ENCODE measurements at places on chromosomes 16 and 17.
A peak's percentile ranks its signal among the peaks of the same experiment; 100 is the strongest.

GRCh38 chr16:4847774-4848587 lies 700 bp downstream of the UBN1 start:
- DNase-seq = no peak

DNA sequence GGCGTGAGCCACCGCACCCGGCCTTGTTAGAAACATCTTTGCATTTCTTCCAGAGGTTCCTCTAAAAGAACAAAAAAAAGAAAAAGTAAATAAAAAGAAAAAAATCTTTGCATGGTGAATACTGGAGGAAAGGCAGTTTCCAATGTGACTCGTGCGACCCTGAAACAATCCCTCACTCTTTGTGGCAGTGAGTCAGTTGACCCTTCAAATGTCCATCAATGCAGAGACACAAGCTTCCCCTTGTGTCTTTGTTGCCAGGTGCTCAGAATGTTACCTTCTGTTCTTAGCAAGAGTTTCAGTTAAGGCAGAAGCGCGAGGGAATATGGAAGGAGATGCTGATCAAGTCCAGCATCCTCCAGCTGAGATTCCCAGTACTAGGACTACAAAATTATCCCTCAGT lies 16.4 kb downstream of the CACNG4 start:
- DNase-seq = no peak

DNA sequence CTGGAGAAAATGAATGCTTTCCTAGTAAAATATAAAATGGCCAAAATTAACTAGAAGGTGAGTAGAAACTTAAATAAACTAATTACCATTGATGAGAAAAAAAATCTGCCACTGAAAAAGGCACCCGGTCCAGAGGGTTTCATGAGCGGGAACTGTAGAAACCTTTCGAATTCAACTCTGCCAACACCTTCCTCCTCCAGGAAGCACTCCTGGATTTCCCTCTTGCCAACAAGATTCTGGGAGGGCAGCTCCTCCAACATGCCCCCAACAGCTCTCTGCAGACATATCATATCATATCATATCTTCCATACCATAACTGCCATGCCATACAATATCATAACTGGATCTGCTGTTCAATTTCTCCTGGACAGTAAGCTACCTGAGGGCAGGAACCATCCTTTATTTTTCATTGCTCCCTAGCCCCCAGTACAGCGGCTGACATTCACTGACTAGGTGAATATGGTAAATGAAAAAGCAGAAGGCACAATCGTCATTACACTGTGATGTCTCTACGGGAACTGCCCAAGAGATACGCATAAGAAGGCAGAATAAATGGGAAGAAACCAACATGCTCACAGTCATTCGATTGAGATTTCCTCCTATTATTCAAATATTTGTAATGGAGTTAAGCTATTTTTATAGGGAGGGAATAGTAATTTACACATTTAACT lies 9.2 kb downstream of the ARHGAP27 start:
- no peak for DNase-seq

- DNase-seq = no peak
Measured at GRCh38 chr16:58462499-58462996, 37.4 kb upstream of the NDRG4 start.

GRCh38 chr16:72367851-72368250 lies 195.9 kb upstream of the PMFBP1 start:
- DNase-seq = no peak

DNA sequence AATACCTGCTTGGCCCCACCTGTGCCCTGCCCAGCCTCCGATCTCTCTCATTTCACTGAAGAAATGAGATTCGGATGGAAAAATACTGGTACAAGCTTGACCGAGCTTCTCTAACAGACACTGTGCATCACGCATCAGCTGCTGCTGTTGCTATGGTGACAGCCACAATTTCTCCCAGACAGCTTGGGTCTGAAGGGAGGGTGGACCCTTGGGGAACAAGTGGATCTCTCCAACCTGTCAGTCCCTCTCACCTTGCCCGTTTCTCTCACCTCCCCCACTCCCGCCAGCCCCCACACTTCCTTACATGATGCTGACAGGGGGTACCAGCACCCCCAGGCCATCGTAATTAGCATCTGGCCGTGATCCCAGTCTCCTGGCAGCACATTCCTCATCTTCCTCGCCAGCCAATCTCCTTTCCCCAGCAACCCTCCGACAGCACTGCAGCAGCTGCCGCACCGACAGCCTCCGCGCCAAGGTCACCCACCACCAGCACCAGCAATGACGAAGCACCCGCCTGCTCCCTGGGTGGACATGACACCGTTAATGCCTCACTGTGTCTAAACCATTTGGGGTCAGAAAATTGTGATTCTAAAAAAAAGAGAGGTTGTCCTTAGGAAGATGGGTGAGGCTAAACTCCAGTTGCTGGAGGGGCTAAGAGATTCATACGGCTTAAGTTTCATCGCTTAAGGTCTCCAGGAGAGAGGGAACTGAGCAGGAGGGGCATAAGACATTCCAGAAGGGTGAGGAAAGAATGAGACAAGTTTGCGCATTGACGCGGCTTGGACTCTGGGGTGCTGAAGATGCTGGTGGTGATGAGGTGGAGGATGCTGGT lies 58.6 kb upstream of the TNRC6A start:
- peak; percentile 33 for DNase-seq

DNA sequence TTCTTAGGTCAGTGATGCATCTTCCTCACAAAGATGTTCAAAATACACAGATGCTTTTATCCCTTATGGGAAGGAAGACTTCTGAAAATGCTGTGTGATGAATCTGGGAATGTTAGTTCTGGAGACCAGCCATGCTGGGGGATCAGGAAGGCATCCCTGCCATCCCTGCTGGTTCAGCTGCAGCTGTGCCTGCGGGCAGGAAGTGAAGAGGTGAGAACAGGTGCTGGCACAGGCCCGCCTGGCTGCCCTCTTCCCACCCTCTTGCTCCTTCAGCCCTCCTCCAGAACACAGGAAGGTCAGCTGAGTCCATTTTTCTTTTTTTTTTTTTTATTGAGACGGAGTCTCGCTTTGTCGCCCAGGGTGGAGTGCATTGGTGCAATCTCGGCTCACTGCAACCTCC lies 15.2 kb downstream of the RAB11FIP3 start:
- no peak for DNase-seq

DNA sequence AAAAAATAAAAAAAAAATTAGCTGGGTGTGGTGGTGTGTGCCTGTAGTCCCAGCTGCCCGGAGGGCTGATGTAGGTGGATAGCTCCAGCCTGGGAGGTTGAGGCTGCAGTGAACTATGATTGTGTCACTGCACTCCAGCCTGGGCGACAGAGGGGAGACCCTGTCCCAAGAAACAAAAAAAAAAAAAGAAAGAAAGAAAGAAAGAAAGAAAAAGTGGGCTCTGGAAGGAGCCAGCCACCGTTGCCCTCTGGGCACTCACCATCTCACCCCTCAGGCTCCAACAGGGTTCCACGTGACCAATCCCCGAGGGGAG lies 87.3 kb upstream of the TOB1 start:
- DNase-seq = no peak

DNA sequence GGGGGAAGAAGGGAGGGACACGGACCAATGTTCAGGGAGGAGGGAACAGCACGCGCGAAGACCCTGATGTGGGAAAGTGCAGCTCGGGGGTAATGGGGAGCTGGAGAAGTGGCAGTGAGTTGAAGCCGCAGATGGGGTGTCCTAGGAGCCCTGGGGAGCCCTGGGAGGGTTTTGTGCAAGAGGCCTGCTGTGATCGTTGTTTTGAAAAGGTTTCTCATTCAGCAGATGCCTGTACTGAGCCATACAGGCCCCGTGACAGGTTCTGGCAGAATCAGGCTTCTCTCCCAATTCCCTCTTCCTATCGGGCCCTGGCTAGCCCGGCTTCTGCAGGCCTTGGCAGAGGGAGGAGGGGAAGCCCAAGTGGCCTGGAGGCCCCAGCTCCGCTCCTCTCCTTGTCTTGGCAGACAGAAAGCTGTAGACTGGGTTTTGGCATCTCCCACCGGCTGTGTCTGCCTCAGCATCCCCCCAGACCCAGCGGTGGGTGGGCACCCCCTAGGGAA lies 38.4 kb upstream of the EMP2 start:
- DNase-seq = no peak

GRCh38 chr17:66520999-66521398 lies 218.6 kb downstream of the PRKCA start:
- no peak for DNase-seq

DNA sequence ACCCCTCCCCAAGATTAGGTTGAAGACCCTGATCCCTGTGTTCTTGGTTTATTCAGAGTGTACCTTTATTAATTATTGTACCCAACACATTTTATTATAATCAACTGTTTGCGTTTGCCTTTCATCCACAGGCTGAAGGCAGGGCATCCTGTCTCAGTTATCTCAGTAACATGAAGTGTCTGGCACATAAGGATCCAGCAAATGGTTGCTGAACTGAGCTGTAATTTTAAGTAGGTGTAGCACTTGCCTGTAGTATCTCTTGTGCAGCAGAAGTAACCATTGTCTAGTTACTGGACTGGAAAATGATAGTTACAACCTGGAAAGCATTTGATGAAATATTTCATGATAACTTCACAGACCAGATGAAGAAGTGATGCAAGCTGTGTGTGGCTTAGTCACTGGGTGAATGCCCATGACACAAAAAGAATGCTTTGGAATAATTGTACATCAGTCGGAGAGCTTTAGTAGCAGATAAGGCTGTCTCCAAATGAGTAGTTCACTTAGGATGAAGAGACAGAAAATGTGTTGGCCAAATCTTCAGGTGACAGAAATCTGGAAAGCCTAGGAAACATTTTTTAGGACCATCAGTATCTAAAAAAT lies 56.6 kb downstream of the ESRP2 start:
- no peak for DNase-seq

- peak; percentile 78 for DNase-seq
Measured at GRCh38 chr17:81509207-81509971, 3.2 kb downstream of the ACTG1 start.

- no peak for DNase-seq
Measured at GRCh38 chr17:60526726-60527125, 684 bp upstream of the APPBP2 start.

- no peak for DNase-seq
Measured at GRCh38 chr17:64779376-64780095, 117.4 kb upstream of the SMURF2 start.

DNA sequence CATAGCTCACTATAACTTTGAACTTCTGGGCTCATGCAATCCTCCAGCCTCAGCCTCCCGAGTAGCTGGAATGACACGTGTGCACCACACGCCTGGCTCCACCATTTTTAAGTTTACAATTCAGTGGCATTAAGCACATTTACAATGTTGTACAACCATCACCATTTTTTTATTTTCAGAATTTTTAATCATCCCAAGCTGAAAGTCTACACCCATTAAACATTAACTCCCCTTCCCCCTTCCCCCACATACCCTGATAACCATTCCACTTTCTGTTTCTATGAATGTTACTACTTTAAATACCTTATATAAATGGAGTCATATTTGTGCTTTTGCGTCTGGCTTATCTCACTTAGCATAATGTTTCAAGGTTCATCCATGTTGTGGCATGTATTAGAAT lies 18.0 kb downstream of the NETO2 start:
- no peak for DNase-seq

GRCh38 chr16:66740533-66740932 lies 10.9 kb downstream of the DYNC1LI2 start:
- DNase-seq = no peak

DNA sequence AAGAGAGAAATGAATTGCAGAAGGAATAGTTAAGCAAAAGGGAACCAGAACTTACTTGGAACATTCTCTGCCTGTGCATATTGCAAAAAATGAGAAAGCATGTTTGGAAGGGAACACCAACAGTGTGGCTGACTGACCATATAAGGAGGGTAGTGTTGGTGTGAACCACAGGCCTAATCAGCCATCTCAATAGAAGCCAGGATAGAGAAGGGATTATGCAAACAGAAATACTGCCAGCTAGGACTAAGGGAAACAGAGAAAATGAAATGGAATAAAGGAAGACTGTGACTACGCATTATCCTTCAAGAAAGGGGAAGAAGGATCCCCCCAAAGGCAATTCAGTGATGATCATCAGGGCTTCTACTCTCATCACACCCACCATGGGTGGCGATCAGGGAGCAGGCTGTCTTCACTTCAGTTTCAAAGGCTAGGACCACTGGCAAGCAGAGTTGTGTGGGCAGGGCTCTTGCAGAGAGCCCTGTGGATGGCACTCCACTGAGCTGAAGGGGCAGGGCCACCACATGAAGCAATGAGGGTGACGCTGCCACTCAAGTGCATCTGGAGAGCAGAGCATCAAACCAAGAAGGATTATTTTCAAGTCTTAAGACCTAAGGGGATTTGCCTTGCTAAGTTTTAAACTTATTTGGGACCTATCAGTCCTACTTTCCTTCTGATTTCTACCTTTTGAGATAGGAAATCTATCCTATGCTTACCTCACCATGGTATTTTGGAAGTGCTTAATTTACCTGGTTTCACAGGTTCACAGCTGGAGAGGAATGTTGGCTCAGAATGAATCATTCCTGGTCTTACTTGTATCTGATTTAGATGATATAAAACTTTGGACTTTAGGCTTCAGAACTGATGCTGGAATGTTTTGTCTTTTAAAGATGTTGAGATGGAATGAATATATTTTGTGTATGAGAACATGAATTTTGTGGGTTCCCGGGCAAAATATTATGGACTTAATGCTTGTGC lies 140.5 kb downstream of the SSH2 start:
- no peak for DNase-seq

DNA sequence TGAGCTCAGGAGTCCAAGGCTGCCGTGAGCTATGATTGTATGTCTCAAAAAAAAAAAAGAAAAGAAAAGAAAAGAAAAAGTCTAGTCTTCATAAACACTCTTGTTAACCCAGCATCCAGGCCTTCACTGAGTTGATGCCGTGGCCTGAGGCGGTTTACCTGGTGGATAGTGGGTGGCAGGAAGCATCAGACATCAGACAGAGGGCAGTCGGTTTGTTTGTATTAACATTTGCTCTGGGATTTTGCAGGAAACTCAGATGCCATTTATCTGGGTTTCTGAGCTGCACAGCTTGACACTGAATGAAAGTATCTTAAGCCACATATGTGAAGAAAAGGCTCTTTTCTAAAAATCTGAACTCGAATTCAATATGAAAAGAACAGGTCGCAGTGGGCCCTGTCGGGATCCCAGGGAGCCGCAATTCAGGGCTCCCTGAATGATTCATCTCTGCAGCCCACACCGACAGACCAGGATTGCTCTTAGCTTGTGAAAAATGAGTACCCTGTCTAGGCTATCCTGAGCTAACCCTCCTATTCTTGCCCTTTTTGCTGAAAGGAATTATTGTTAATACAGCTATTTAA lies 1.1 kb upstream of the DBNDD1 start:
- DNase-seq = no peak

GRCh38 chr17:17326275-17326875 lies 23.2 kb downstream of the NT5M start:
- DNase-seq = no peak

DNA sequence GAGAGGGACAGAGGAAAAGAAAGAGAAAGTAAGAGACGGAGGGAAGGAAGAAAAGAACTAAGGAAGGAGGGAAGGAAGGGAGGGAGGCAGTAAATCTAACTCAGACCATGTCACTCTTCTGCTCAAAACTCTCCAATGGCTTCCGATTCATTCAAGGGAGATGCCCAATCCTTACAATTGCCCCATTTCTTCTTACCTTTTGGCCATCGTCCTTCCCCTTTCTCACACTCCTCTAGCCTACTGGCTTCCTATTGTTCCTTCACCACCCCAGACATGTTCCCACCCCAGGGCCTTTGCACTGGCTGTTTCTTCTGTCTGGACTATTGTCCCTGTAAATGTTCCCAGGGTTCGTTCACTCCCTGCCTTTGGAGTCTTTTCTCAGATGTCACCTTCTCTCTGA lies 72.3 kb downstream of the TOX3 start:
- DNase-seq = no peak
